ENCODE measurements at places on chromosomes 13 and 19.

GRCh38 chr19:47444388-47444821 is 25.1 kb upstream of the MEIS3 start:
- no peak for DNase-seq

- DNase-seq = no peak
Measured at GRCh38 chr19:28217022-28217421, 995.9 kb downstream of the UQCRFS1 start.

GRCh38 chr19:4971424-4971793 is 2.5 kb downstream of the KDM4B start:
- peak; percentile 60 for DNase-seq

DNA sequence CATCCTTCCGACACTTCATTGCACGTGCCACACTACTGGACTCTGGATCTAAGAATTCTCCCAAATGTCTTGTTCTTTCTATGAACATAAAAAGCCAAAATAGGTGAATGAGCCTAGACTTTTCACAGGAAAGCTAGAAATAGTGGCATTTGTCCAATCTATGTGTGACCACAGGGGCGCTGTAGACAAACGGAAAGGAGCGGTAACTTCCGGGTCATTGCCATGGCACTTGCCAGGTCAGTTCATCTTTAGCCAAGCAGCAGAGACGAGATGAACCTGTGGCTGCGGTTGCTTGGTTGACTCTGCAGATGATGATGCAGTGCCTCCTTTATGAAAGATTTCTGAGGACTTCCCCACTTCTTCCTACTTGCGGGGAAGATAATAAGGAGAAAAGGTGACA is 65.6 kb downstream of the ADGRE1 start:
- DNase-seq = no peak

DNA sequence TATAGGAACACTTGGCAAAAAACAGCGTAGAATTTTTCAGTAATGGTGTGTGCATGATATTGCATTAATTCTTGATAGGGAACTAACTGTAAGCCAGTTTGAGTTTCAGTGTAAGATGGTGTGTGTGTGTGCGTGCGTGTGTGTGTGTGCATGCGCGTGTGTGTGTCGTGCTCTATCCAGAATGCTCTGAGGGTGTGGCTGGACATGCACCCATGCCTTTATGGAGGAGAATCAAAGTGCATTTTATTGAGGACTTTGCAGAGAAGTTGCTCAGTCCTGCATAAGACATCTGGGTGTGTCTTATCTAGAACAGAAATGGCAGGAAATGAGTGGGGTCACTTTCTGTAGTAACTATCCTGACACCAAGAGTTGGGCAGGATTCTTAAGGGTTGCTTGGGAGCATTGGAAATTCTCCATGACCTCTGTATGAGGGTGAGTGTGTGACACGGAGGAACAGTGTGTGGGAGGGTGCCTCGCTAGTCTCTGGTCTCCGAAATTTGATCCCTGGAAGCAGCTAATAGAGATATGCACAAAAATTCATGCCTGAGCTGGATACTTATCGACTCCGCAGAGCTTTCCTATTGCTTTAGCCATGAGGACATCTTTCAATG is 252.2 kb downstream of the TSHZ3 start:
- DNase-seq = no peak

DNA sequence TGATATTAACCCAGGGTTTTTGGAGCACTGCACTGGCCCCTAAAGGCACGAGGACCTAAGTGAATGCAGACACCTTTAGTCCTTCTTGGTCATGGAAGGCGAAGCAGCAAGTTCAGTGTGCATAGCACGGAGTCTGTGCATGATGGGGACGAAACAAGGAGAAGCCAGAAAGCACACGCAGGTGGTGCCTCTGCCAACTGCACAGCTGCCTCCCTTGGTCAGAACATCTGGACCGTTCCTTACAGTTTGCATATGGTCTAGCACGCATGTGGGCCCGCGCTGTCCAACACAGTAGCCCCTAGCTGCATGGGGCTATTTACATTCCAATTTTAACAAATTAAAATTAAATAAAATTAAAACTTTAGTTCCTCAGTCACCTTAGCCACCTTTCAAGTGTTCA is 44.0 kb downstream of the FLT3 start:
- DNase-seq = no peak
